ENCODE measurements at places on chromosomes 12 and 14.

DNA sequence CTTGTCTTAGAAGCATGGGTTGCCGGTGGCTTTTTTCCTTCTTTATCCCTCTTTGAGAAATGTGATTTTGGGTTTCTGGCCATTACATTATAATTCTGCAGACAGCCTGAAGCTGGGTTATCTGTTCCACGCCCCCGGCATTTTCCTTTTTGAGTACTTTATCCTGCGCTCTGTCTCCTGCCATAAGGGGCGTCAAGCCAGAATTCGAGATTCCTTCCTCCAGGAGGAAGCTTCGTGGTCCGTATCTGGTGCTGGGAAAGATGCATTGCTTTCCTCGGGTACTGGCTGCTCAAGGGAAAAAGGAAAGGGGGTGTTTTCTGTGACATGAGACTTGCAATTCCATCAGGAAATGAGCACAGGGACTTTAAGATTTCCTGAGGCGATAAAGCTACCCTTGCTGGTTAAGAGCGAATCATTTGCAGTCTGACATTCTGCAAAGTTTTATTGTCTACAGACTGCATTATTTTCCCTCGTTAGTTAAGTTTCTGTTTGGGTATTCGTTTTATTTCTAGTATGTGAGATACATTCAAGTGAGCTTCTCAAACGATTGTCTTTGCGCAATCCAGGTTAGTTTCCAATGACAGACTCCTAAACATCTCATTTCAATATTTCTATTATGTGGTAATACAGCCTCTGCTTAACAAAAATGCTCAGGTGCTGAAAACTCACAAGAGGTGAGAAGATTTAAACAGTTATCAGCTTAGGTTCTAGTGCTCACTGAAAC lies 694 bp downstream of the AKAP5 start:
- DNase-seq: peak; percentile 46

- peak; percentile 21 for DNase-seq
Measured at GRCh38 chr12:76085520-76085868, 1.0 kb upstream of the NAP1L1 start.

DNA sequence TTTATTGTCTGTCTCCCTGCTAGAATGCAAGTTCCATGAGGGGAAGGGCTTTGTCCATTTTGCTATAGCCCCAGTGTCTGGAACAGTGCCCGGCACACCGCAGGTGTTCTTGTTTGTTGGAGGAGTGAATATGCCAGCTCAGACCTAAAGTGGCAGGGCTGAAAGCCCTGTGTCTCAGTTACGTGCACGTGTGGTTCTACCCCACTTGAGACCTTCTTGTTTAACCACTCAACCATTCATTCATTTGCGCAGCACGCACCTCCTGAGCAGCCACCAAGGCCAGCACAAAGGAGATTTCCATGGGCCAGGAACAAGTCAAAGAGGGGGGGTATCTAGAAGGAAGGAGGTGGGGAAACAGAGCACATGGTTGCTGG lies 338.0 kb upstream of the FKBP4 start:
- DNase-seq: no peak

- DNase-seq: no peak
Measured at GRCh38 chr14:102737402-102738372, 39.6 kb upstream of the TRAF3 start.

- no peak for DNase-seq
Measured at GRCh38 chr14:94728950-94729349, 41.0 kb downstream of the GSC start.

DNA sequence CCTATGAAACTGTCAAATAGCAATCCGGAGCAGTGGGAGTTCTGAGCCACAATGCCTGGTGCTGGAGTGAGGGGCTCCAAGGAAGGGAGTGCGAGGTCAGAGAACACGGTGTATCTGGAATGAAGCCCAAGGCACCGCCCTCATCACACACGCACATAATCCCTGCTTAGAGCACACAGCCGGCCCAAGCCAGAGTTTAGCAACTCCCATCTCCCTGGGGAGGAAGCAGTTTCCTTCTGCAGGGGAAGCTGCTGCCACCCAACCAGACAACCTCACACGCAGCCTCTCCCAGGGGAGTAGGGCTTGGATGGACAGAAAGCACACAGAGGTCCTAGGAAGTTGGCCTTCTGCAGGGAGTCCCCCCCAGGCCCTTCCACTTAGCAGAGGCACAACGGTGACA lies 31.3 kb downstream of the ACTN1 start:
- no peak for DNase-seq

- no peak for DNase-seq
Measured at GRCh38 chr14:68783408-68784225, 9.2 kb downstream of the ZFP36L1 start.

- DNase-seq: no peak
Measured at GRCh38 chr14:49193332-49194065, 392.7 kb downstream of the RPS29 start.

GRCh38 chr12:103751600-103751999 lies 89.4 kb downstream of the NT5DC3 start:
- peak; percentile 17 for DNase-seq

- no peak for DNase-seq
Measured at GRCh38 chr14:92615451-92615850, 101.9 kb downstream of the RIN3 start.

DNA sequence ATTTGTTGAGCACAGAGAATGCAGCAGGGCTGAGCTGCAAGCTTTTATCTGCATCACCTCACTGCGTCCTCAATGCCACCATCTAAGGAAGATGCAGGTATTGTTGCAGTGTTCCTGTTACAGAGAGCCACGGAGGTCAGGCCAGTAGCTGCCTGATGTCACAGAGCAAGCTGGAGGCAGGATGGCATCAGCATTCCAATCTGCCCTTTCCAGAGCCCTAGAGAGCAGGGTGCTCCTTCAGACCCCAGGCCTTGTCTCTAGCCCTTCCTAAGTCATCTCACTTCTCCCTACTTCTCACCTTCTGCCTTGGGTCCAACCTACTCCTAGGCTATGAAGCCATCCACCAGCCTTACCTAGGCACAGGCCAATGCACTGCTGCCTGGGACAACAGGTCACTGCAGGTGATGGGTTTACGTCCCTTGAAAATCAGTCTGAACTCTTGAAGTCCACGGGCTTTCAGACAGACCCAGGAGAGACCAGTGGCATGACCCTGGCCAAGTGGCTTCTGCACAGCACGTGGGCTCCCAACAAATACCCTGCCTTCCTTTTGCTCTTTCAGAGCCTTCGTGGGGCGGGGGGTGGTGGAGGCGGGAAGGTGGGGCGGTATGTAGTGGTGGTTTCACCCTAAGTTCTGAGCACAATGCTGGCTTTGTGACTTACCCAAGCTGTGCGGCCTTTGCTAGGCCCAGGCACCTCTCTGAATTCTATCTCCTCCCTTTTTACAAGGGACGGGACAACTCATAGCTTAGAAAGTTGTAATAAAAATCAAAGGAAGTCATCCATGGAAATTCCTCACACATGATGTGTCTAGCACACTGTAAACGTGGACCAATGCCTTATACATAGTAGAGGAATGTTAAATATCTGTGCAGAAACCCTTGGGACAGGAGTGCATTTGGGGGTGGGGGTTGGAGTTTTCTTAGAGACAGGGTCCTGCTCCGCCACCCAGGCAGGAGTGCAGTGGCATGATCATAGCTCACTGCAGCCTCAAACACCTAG lies 136.0 kb downstream of the KSR2 start:
- DNase-seq: no peak

- DNase-seq: no peak
Measured at GRCh38 chr12:62446754-62447452, 19.7 kb upstream of the MON2 start.

DNA sequence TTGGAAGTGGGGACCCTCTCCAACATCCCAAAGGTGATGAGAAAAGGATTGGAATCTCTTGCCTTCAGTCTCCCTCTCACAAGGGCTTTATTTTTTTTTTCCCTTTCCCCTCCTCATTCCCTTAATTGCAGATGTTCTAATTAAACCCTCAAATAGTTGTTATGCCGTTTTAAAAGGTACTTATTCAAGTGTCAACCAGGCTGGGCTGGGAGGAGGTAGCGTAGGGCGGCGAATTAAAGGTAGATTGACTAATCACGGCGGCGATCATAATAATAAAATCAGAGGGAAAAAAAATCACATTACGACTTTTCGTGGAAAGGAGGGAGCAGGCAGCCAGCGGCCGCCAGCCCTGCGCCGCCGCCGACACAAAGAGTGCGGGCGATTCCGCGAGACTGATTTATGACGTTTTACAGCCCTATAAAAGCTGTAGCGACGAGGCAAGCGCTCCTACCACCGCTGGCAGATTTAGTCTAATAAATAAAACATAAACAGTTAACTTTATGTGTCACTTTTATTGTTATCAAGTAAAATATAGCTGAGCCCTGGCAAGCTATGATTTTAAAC lies 1.7 kb upstream of the HOXC4 start:
- no peak for DNase-seq

DNA sequence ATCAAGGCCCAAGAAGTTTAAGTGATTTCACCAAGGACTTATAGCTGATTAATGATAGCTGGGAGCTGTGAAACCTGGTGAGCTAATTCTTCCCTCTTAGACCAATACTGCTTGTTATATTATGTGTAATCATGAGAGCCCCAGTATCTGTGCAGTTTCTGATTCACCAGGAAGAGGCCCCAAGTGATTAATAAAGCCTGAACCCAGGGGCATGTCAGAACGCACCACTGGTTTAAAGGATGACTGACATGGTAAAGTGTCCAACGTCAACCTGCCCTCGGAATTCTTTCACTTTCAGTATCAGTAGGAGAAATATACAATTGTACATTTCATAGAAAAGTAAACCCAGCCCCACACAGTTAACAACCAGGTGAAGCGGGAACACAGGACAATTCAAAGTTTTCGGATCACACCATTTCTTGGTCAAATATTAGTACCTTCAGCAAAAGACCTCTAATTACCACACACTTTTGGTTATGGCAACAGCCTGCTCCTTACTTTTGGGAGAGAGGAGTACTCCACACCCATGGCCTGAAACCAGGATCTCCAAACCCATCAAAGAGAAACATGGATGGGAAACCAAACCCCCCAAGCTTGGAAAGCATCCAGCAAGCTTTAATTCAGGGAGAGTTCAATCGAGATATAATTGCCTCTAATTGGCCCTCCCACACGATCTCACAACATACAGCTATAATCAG lies 28.5 kb downstream of the TMCC3 start:
- DNase-seq: no peak
